Lower leg skin (tissue), 4 donors: ENCODE measurements at places on chromosomes 6 and 20. TPM values are rescaled to one million over a fixed set of nuclear protein-coding genes. Genes with fewer than 3 reads are reported as not detected.

DNA sequence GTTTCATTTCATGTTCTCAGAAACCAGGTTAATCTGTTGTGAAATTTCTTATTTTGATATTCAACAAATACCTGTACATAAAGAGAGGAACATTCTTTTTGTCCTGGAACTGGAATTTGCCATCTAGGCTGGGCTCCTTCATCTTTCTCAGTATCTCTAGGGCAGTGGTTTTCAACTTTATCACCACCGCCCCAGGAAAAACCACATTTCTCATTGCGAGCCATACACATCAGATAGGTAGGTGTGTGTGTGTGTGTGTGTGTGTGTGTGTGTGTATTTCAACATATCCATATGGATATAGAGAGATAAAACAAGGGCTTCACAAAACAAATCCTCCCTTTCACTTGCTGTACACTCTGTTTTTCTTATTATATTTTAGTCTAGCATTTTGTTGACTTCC, 24.1 kb downstream of the BFSP1 start:
- DNase-seq = no peak

DNA sequence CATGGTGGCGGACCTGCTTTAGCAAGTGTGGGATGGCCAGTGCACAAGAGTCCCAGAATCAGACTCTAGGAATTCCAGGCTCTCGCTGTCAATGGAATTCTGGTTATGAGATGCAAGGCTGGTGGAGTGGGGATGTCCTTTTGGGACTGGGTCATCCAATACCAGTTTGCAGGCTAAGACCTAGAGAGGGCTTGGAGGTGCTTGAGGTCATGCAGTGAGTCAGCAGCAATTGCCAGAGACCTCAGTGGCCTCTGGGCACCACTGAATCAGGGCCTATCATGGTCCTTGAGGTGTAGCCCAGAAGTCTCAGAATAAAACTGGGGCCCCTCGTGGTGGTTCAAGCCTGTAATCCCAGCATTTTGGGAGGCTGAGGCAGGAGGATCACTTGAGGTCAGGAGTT, 1.4 kb upstream of the SCRT2 start:
- no peak for DNase-seq

DNA sequence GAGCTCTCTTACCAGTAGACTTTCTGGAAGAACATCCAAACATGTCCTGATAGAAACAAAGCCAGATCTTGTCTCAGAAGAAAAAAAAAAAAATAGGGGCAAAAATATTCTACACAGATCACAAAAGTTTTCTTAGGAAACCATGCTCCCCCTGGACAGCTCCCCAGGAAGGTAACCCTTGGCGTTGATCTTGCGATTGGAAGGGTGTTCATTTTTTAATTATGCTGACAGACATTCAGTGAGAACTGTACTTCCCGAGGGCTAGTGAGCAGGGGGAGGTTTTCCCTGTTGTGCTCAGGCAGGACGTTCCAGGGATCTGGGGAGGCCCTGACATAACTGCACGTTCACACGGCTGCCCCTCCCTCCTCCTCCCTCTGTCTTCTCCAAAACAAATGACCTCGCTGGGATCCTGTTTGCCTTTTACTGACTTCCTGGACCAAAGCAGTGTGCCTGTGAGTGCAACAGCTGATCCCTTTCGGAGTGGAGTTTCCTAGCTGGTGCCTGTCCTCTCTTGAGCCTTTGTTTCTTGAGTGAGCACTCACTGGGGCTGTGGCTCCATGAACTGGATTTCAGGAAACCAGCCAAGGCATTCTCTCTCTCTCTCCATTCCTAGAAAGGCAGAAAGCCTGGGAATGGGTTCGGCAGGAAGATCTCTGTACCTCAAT, 46.7 kb downstream of the MARCKS start:
- DNase-seq = no peak

- no peak for DNase-seq
Observed at GRCh38 chr6:135170849-135171248, 10.3 kb upstream of the MYB start.

DNA sequence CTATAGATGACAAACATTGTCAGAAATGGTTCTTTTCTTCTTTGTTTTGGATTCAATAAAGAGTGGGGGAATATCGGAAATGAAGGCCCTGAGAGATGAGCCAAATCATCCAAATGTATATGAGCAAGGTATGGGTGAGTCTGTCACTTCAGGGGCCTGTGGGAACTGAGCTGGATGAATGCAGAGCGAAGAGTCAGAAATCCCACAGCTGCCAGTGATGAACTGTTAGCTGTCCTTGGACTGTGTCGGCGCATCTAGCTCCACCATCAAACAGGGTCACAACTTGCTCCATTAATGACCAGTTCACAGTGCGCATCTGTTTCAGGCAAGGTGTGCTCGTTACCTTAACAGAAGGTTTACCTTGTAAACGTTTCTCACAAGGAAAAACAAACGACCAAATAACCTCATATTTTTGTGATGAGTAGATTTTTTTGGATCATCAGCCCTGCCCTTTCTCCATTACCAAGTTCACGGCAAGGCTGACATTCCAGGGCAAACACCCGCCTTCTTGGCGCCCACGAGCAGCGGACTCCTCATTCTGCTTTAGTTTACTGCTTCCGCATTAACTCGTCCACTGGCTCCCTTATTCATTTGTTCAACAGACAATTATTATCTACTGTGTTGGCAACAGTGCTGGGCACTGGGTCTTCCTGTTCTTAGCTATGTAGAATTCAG, 15.0 kb upstream of the CCN6 start:
- no peak for DNase-seq

DNA sequence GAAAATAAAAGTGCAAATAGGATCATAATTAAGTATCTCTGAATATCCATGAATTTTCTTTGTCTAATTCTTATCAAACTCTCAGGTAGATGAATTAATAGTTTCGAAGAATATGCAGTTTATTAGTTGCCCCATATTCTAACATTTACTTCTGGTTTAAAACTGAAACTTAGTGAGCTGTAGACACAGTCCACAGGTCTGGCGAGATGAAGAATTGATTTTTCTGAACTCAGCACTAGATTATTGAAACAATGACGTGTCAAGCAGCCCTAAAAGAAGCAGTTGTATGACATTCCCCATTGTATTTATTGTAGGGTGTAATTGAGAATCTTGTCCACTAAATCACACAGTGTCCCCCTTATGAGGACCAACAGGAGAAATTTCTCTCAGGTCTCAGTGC, 407.1 kb downstream of the GRIK2 start:
- DNase-seq = no peak

DNA sequence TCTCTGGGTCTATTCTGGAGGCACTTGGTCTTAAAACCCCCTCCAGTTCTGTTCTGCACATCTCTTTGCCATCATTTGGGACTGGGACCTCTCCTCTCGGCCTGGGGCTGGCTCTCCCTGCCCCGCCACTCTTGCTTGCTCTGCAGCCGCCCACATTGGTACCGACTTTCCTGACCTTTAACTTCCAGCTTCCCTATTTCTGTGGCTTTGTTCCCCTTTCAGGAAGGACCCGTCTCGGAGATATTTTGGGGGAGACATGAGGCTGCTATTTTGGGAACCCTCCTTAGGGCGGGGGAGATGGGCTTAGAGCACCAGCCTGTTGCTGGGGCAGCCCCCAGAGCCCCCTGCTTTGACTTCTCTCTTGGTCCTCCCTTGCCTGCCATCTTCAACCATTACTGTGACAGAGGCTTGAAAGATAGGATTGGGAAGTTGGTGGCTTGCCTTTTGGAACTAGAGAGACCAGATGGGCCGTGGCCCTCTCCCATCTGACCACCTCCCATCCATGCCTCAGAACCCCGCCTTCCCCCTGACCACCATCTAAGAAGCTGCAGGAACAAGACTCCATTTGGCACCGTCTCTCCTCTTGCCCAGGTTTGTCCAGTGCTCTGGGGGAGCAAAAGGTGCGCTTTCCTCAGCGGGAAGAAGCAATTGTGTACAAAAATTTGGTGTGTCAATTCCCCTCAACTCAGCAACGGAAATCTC, 914 bp downstream of the TREM2 start:
- DNase-seq = no peak

- DNase-seq = no peak
Observed at GRCh38 chr6:81763051-81763450, 10.6 kb upstream of the TENT5A start.

DNA sequence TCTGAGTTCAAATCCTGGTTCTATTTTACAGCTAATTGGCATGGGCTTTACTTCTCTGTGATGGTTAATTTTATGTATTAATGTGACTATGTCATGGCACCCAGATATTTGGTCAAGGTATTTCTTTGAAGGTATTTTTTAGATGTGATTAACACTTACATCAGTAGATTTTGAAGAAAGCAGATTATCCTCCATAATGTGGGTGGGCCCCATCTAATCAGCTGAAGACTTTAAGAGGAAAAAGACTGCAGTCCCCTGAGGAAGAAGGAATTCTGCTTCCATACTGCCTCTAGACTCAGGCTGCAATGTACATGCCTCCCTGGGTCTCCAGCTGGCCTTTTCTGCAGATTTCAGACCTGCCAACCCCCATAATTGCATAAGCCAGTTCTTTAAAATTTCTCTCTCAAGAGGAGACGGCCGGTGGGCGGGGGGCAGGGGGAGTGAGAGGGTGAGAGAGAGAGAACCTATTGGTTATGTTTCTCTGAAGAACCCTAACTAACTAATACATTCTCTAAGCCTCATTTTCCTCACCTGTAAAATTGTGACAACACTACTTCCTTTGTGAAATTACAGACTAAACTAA, 338.2 kb upstream of the PRDM1 start:
- no peak for DNase-seq

- DNase-seq = no peak
Observed at GRCh38 chr6:90144928-90145555, 151.6 kb downstream of the BACH2 start.

DNA sequence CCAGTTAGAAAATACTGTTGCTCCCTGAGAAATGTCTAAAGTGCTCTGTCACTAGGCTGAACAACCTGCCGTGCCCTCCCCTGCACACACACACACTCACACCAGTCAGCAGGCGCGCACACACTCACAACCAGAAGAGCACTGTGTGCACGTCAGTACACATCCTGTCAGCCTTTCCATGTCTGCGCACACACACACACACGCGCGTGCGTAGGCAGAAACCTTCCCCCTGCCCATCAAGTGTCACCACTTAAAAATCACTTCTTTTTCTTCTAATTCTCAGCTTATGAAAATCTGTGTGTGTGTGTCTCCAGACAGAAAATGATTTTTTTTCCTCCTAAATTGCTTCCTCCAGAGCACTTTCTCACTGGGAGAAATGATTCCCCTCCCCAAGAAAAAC, 100.3 kb downstream of the EDN3 start:
- DNase-seq = peak; percentile 50

- DNase-seq = no peak
Observed at GRCh38 chr6:72999995-73000394, 225.3 kb downstream of the KHDC1L start.

DNA sequence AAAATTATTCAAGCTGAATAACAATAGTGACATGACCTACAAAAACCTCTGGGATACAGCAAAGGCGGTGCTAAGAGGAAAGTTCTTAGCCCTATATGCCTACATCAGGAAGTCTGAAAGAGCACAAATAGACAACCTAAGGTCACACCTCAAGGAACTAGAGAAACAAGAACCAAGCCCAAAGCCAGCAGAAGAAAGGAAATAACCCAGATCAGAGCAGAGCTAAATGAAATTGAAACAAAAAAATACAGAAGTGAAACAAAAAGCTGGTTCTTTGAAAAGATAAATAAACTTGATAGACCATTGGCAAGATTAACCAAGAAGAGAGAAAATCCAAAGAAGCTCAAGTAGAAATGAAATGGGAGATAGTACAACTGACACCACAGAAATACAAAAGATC, 47.6 kb upstream of the NOTCH4 start:
- DNase-seq = no peak

DNA sequence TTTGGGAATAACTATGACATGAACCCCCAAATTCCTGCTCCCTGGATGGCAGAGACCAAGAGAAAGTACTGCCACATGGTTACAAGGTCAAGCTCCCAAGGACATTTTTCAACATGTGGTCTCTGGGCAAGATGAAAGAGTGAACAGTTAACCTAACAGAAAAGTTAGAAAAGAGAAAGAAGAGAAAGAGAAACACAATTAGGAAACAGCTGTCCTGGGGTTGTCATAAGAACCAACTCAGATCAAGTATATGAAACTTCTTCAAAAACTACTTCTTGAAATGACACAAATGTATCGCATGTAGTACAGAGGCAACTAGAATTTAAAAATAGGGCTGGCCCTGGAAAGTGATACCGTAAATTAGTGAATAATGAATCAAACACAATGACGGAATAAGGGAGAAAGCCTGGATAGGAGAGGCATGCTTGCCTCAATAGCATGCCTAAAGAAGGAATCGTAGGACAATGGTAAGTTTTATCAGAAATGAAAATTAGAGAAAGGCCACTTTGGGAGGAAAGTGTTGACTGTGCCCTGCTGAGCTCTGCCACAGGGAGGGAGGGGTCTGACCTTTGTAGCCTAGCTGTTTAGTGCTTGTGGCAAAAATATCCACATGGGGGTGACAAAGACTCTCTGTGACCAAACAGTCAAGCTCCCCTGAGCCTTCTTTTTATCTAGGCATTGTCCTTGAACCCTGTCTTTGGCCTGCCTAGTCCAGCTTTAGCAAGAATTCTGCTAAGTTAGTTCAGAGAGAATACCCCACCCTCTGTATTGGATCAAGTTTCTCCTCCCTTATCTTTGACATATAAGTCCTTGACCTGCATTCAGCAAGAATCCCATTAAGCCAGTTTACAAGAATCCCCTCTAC, 4.3 kb upstream of the DCBLD1 start:
- no peak for DNase-seq

DNA sequence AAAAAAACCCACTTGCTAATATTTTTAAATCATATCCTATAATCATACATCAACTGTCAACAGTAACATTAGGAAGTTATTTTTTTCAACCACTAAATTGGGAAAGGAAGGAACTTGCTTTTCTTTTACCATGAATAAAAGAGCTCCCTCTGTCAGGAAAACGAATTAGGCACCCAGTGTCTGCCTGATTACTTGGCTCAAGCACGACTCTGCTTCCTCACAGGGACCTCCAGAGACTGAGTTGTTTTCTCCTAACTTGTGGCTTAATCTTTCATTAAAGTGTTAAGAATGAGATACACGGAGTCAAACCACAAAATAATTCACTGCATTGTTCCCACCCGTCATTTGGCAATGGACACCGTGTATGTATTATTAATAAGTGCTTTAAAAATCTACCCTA, 1405.1 kb upstream of the EYS start:
- DNase-seq = no peak

DNA sequence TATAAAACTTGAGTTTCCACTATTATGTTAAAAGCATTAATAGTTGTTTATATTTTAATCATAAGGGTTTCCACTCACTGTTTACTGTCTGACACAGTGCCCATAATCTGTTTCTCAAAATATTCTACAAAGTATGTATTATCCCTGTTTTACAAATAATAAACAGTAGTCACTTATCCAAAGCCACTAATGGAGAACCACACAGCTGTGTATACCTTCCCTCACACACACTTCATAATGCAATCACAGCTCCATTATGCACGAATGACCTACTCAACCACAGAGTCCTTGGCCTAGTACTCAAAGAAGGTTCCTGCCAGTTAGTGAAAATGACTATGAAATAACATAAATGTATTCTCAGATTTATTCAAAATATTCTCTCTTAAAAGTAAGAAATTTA, 103.1 kb downstream of the EPB41L2 start:
- no peak for DNase-seq

RAET1G gene
- total RNA-seq = 4.5 TPM

NCOA3 gene
- total RNA-seq = 45.8 TPM

CST7 gene
- total RNA-seq = 0.42 TPM

CTAGE9 gene
- total RNA-seq = not detected

KHDC3L gene
- not detected for total RNA-seq

GTSF1L gene
- total RNA-seq = not detected

DNAH8 gene
- 0.08 TPM for total RNA-seq

COL10A1 gene
- total RNA-seq = 0.23 TPM

SENP6 gene
- total RNA-seq = 68.2 TPM

TTK gene
- 1.4 TPM for total RNA-seq

DNMT3B gene
- total RNA-seq = 2.4 TPM
